Activated naive CD4-positive, alpha-beta T cell treated with anti-CD3 and anti-CD28 coated beads for 36 hours (primary cell): ENCODE measurements at places on chromosomes 4 and X. TPM values are rescaled to one million over a fixed set of nuclear protein-coding genes. Genes with fewer than 3 reads are reported as not detected.

The ESX1 gene
- total RNA-seq = not detected

The FAM47A gene
- not detected for total RNA-seq

The TMSB15A gene
- 2.1 TPM for total RNA-seq

The MAGEE2 gene
- total RNA-seq = not detected

The DIPK2B gene
- total RNA-seq = not detected
